ENCODE measurements at places on chromosomes 13 and 19. TPM values are rescaled to one million over a fixed set of nuclear protein-coding genes. Genes with fewer than 3 reads are reported as not detected.

DNA sequence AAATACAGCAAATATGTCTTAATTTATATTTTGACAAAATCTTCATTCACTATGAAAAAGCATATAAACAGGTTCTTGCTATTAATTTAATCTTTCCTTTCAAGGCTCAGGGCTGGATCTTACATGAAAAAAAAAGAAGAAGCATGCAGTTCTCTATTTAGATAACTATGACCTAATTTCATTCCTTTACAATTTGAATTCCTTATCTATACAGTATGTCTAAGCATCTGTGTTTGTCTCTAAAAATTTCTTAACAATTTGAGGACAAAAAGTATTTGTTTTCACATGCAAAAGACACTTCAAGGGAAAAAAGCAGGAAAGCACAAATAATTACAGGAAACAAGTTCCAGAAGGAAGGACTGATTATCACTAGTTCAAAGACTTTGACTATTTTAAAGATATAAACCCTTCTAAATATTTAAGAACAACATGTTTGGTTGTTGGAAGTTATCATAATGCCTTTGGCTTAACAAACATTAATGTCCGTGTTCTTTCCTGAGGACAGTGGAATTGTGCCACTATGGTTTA, 157.5 kb downstream of the TBC1D4 start:
- no peak for DNase-seq

GRCh38 chr19:35059006-35059798, 17.7 kb downstream of the HPN start:
- no peak for DNase-seq

DNA sequence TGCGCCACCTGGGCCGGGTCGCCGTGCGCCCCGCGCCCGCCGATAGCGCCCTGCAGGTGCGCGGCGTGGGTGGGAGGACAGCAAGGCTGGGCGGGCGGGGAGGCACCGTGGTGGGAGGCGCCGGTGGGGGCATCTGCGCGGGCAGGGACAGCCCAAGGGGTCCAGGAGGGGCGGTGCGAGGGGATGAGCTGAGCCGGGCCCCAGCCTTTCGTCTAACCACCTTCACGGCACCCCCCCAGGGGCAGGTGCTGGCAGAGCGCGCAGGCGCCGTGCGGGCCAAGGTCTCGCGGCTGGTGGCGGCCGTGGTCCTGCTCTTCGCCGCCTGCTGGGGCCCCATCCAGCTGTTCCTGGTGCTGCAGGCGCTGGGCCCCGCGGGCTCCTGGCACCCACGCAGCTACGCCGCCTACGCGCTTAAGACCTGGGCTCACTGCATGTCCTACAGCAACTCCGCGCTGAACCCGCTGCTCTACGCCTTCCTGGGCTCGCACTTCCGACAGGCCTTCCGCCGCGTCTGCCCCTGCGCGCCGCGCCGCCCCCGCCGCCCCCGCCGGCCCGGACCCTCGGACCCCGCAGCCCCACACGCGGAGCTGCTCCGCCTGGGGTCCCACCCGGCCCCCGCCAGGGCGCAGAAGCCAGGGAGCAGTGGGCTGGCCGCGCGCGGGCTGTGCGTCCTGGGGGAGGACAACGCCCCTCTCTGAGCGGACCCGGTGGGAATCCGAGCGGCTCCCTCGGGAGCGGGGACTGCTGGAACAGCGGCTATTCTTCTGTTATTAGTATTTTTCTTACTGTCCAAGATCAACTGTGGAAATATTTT, 3.1 kb downstream of the KISS1R start:
- no peak for DNase-seq

DNA sequence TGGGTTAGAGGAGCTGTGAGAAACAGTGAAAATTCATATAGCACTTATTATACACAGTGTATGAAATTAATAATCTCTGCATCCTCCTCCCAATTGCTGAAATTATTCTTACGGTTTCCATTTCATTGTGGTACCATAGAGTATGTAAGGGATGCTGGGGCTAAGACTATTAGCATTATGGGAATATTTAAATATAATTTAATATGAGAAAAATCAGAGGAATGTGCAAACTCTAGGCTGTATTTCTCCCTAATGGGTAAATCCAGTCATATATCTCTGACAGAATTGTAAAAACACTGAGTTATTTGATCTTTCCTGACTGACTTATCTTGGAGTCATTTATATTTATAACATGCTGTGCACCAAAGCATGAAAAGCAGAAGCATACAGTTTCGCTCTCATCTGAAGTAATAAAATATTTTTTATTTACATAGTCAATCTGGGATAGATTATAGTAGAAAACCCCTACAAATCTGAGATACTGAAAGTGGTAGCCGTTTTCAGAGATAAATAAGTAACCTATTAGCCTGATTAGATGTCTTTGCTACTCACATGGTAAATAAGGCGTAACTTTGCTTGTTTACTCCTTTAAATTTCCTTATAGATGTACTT, 34.9 kb downstream of the LRCH1 start:
- DNase-seq = no peak

GRCh38 chr13:96684469-96684868, 309.8 kb downstream of the OXGR1 start:
- DNase-seq = no peak

DNA sequence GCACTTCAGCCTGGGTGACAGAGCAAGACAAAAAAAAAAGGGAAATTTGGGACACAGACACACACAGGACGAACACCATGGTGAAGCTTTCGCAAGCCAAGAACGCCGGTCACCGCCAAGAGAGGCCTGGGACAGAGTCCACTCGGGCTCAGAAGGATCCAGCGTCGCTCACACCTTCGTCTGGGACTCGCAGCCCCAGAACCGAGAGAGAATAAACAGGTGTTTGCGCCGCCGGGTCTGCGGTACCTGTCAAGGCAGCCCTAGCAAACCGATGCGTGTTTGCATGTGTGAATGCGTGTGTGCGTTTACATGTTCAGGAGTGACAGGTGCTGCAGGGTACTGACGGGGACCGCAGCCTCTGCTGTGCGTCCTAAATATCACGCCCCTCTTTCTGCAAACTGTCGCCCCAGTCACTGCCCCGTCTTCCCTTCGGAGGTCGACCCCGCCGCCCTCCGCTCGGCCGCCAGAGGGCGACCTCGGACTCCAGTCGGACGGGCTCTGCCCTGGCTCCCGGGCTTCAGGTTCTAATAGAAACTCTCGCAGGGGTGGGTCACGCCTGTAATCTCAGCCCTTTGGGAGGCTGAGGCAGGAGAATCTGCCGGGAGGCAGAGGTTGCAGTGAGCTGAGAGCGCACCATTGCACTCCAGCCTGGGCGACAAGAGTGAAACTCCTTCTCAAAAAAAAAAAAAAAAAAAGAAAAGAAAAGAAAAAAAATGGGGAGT, 11.8 kb upstream of the CSNK1G2 start:
- no peak for DNase-seq

GRCh38 chr13:110536006-110536693, 25.4 kb downstream of the RAB20 start:
- DNase-seq = no peak

- no peak for DNase-seq
Observed at GRCh38 chr13:44352202-44352601, 21.4 kb upstream of the SERP2 start.

DNA sequence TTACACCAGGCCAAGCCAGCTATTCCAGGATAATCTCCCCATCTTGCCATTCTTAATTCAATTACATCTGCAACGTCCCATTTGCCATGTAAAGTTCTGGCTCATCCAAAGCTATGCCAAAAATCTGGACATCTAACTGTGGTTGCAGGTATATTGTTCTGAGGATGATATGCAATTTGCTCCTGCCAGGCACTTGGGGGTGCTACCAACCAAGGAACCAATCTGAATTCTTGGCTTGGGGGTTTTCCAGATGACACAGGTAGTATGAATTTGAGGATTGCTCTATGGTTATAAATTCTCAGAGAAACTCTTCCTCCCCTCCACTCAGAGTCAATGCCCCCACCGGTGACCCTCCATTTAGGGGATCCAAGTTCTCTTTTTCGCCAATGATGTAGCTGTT, 33.0 kb downstream of the CRYL1 start:
- DNase-seq = no peak

DNA sequence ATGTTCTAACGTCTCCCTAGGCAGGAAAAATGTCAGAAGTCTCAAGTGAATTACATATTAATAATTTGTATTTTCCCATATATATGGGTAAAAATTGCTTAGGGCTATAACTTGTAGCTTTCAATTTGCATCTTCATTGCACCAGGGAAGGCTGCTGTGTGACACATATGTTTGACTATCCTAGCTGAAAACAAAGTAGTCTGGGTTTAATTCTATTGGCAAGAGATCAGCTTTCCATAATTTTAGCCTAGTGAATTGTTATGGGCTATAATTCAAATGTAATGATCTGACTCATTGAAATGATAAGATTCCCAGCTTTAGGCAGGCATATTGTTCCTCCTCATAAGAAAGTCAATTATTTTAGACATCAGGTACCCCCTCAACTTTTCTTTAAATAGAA, 553.1 kb downstream of the DCT start:
- no peak for DNase-seq

DNA sequence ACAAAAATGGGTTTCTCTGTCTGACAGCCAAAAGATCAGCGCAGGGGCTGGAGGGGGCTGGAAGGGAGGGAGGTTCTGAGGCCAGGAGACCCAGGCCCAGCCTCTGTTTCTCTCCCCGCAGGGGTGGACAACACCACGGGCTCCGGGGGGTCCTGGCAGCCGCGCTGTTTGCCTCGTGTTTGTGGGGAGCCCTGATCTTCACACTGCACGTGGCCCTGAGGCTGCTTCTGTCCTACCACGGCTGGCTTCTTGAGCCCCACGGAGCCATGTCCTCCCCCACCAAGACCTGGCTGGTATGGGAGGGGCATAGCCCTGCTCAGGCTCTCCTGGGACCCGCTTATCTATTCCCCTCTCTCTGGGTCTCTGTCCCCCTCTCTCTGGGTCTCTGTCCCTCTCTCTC, 9.6 kb downstream of the CPT1C start:
- no peak for DNase-seq

DNA sequence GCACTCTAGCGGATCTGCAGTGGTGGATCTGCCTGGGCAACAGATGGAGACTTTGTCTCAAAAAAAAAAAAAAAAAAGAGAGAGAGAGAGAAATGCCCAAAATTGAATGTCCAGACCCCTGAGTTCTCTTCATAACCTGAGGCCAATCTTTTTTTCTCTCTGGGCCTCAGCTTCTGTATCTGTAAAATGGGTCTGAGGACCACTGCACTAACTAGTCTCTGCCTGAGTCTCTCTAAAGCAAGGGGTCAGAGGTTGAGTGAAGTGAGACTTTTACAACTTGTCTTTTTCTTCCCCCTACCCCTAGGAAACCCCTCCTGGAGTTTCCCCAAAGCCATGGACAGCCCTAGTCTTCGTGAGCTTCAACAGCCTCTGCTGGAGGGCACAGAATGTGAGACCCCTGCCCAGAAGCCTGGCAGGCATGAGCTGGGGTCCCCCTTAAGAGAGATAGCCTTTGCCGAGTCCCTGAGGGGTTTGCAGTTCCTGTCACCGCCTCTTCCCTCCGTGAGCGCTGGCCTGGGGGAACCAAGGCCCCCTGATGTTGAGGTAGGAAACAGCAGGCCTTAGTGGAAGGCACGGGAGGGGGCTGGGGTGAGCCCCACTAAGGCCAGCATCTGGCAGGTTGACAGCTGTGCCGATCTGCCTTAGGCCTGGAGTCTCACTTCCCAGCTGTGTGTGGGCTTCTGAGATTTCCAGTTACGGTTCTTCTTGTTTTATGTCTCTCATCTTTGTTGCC, 1.8 kb downstream of the TMEM91 start:
- DNase-seq = no peak

- no peak for DNase-seq
Observed at GRCh38 chr13:52862358-52863206, 14.1 kb upstream of the PCDH8 start.

- DNase-seq = no peak
Observed at GRCh38 chr19:28984315-28984714, 228.6 kb downstream of the UQCRFS1 start.

DNA sequence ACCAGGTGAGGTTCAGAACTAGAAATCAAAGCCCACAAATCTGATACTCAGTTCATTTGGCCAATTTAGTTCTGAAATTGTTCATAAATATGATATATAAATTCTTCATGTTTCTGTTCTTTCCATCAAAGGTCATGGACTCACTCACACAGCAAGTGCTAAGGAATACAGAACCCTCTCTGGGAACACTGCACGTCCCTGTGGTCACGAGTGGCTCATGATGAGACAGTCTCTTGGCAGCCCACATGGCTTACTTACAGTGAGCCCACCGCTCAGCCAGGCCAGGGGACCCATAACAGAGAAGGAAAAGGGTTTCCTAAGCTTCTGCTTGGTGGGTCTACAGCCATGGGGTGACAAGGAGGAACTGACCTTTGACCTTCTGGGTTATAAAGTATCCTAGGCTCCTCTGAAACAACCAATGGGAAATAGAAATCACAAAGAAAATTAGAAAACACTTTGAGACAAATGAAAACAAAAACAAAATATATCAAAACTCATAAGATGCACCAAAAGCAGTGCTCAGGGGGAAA, 67.4 kb downstream of the CDADC1 start:
- no peak for DNase-seq

DNA sequence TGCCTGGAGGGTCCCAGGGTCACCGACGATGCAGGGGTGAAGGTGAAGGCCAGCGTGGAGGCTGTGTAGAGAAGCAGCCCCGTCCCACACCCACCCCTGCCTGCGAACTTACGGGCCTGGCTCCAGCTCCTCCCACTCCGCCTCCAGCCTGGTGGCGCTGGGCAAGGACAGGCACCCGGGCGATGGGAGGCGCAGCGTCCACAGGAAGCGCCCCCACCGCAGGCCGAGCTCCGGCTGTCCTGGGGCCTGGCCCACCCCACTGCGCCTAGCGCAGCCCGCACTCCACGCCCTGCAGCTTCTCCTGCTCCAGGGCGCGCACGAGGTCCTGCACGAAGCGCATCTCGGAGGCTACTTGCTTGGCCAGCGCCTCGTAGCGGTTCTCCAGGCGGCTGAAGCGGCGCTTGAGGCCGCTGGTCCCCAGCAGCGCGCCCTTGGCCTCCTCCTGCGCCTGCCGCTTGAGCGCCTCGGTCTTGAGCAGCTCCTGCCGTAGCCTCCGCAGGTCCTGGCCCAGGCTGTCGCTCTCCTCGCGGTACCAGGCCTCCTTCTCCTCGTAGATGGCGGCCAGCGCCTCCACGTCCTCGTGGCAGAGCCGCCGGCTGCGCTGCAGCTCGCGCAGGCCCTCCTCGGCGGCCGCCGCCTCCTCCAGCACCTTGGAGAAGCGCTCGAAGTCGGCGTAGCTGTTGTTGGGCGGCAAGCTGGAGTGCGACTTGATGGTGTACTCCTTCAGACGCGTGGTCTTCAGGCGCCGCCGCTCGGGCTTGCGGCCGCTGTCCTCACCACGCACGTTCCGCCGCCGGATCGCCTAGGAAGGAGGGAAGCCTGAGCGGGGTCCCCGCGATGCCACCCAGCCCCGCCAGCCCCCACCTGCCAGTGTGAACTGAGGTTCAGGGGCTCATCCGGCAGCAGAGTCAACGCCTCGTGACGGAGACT, 11.8 kb downstream of the DAPK3 start:
- no peak for DNase-seq

- DNase-seq = no peak
Observed at GRCh38 chr13:48678316-48678715, 24.6 kb downstream of the CYSLTR2 start.

ZNF763 gene
- polyA plus RNA-seq = 3.0 TPM

PDX1 gene
- not detected for polyA plus RNA-seq

SLC35E1 gene
- 35.7 TPM for polyA plus RNA-seq

POU4F1 gene
- not detected for polyA plus RNA-seq

LRP3 gene
- polyA plus RNA-seq = 15.8 TPM

PLPPR3 gene
- 1.3 TPM for polyA plus RNA-seq

FBXL3 gene
- 29.0 TPM for polyA plus RNA-seq
